ENCODE measurements at places on chromosomes 1 and 21.
A peak's percentile ranks its signal among the peaks of the same experiment; 100 is the strongest.

GRCh38 chr1:165890684-165891083 lies 63.3 kb downstream of the UCK2 start:
- no peak for DNase-seq

GRCh38 chr1:159827102-159827490 lies 423 bp downstream of the SLAMF8 start:
- DNase-seq, result no peak

GRCh38 chr21:45929449-45929848 lies 52.1 kb upstream of the COL6A1 start:
- DNase-seq, result no peak

GRCh38 chr1:43464681-43465504 lies 11.2 kb upstream of the HYI start:
- peak; percentile 47 for DNase-seq

- DNase-seq, result no peak
Observed at GRCh38 chr1:18045203-18045602, 62.4 kb upstream of the IGSF21 start.

GRCh38 chr1:63557365-63557987 lies 34.2 kb downstream of the EFCAB7 start:
- DNase-seq, result peak; percentile 35

DNA sequence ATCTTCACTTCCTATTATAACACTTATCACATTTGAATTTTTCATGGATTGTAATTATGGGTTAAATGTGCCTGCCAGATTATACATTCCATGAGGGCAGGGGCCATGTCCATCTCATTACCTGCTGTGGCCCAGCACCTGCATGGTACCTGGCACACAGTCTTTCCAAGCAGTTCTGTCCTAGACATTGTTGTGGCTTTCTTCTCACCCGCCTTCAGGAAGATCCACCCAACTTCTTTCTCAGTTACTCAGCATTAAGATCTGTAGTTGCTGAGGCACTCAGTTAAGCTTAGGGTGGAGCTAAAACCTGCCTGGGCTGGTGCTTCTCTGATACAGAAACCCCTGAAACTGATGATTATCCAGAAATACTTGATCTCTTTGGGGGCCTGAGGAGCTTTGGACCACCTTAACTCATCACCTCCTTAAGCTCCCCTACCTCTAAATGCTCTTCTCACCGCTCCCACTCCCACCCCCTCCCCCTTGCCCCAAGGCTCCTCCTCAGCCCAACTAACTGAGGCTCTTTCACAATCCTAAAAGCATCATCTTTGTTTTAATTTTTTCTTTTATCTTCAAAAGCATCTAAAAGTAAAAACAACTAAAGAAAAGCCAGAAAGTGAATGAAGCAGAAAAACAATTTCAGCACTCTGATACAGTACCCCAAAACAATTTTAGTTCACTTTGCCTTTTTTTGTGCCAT lies 190.6 kb downstream of the FGGY start:
- DNase-seq, result no peak

DNA sequence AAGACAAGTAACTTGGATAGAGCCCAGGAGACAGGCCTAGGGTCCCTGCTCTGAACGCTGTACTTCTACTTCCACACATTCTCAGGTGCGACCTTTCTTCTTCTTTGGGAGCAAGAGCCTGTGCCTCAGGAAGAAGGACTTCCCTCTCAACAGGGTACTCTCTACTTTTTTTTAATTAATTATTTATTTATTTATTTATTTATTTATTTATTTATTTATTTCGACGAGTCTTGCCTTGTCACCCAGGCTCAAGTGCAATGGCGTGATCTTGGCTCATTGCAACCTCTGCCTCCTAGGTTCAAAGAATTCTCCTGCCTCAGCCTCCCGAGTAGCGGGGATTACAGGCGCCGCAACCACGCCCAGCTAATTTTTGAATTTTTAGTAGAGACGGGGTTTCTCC lies 361.6 kb downstream of the FAM72C start:
- DNase-seq, result no peak

- no peak for DNase-seq
Observed at GRCh38 chr1:87428883-87429282, 100.2 kb downstream of the LMO4 start.

GRCh38 chr1:80214888-80215540 lies 1208.5 kb upstream of the ADGRL4 start:
- DNase-seq, result no peak

GRCh38 chr1:26583646-26584485 lies 54.3 kb downstream of the RPS6KA1 start:
- DNase-seq, result peak; percentile 65

DNA sequence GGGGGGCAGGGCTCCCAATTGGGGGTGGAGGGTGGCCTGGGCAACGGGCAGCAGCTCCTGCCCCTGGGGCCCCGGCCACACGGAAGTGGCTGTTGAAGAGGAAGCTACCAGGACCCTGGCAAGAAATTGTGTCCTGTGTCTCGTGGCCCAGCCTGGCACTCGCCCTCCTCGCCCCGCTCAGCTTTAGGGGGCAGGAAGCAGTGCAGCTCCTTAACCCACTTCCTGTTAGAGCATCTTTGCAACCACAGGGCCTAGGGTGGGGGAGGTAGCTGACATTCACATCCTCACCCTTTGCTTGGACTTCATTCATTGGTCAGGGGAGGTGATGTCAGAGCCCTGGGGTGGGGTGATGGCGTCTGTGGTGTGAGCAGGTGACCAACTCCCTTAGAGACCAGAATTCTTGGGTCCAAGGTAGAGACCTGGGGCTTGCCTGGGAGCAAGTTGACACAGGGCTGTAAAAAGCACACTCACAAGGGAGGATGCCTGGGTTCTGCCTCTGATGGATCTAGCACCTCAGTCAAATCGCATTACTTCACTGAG lies at the start of gene ARHGAP30:
Gene ARHGAP30 (minus strand): TSS at position 161 of the 540 bp plus-strand sequence. CDS start 267 bp downstream, outside the sequence.
- DNase-seq, result no peak

DNA sequence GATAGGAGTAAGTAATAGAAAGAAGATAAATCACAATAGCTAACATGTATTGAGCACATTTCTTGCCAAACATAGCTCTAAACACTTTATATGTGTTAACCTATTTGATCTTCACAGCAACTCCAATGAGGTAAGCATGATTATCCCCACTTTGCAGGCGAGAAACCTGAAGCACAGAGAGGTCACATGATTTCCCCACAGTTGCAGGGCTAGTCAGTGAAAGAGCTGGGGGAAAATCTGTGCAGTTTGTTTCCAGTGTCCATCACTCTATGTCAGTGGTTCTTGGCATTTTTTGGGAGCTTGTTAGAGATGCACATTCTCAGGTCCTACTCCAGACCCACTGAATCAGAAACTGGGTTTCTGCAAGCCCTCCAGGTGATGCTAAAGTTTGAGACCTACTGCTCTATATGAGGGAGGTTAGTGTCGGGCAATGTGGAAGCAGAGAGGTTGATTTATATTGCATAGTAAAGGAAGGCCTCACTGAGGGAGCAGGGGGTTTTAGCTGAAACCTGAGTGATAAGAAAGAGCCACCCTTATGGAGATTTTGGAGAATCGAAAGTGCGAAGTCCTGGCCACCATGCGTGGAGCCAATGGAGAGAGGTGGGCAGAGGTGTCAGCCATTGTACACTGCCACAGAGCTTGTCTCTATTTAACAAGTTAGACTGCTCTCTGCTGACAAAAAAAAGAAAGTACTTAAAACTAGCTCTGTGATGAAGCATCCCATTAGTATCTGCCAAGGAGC lies 20.9 kb downstream of the MCOLN3 start:
- no peak for DNase-seq

- peak; percentile 78 for DNase-seq
Observed at GRCh38 chr1:92291372-92291999, 7.3 kb downstream of the GLMN start.

DNA sequence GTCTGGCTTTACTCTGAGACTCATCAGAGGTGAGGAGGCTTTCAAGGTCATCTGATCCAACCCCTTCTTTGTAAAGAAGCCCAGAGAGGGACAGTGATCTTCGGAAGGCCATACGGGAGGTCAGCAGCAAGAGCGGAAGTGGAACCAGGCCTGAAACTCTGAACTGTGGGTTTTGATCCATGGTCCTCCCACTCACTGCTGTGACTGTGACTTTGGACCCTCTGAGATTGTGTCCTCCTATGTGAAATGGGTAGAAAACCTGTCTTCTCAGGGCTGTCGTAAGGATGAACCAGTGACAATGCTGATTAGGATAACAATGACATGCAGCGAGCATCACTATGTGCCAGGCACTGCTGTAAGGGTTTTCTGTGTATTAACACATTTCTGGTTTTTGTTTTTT lies 9.8 kb upstream of the DDOST start:
- no peak for DNase-seq

- DNase-seq, result no peak
Observed at GRCh38 chr1:153547560-153548551, 1.2 kb downstream of the S100A3 start.

- no peak for DNase-seq
Observed at GRCh38 chr1:56517404-56518130, 61.8 kb downstream of the PLPP3 start.

- DNase-seq, result peak; percentile 45
Observed at GRCh38 chr1:32438136-32438535, 26.7 kb upstream of the ZBTB8B start.

- no peak for DNase-seq
Observed at GRCh38 chr1:85125891-85126290, 74.9 kb downstream of the SYDE2 start.

DNA sequence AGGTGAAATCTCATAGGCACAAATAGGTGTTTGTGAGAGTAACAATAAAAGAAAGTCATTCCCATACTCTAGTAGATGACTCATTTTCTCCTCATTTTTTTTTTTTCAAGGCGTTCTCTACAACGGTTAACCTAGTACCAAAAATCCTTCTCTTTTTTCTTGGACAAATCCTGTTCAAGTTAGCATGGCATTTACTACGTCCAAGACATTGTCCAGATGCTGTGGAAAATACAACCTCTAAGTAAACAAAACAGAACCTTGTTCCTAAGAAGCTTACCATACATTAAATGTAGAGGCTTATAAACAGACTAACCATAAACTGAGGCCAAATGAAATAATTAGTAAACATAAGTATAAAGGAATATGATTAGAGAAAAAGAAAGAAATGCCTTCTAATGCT lies 76.2 kb upstream of the RGS4 start:
- DNase-seq, result peak; percentile 71

DNA sequence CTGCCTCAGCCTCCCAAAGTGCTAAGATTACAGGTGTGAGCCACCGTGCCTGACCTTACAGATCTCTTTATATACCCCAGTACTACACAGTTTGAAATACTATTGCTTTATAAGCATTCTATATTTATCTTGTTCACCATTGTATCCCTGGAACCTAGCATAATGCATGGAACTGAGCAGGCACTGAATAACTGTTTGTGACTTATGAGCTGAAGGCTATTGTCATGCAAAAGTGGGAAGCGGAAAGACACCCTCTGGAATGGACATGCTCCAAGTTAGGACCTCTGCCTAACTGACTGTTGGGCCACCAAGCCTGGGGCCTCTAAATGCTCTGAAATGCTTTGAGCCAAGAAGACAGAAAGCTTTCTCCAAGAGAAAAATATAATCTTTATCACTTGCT lies 8.1 kb downstream of the LRRC41 start:
- DNase-seq, result no peak

DNA sequence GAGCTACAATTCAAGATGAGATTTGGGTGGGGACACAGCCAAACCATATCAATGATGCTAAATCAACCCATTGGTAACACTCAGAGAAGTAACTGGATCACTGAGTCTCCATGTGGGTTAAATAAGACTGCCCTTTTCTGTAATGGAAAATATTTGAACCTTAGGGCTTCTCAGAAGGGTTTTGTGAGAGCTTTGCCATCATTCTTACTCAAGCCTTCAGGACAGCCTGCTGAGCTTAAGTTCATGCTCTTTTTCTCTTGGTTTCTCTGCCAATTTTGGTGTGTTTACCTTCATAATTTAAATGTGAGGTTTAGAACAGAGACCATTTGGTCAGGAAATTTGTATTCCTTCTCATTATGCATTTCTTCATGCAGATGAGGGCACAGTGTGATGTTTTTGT lies 74.7 kb downstream of the DISC1 start:
- DNase-seq, result no peak

GRCh38 chr1:28602536-28603439 lies 10.7 kb downstream of the RAB42 start:
- peak; percentile 71 for DNase-seq

DNA sequence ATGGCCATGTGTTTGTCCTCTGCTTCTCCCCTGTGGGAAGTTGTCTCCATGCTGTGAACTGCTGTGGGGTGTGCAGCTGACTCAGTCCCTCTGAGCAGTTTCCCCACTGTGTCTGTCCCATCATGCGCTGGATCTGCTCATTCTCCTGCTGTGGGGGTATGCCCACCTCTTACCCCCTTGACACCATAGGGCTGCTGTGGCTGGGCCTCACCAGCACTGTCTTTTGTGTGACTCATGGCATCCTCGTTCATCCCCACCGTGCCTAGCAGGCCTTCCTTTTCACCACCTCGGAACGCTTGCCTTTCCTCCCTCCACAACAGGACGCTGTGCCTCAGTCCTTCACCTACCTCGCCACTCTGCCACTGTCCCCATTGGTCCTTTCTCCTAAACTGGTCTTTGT lies 27.3 kb downstream of the VANGL2 start:
- DNase-seq, result no peak

DNA sequence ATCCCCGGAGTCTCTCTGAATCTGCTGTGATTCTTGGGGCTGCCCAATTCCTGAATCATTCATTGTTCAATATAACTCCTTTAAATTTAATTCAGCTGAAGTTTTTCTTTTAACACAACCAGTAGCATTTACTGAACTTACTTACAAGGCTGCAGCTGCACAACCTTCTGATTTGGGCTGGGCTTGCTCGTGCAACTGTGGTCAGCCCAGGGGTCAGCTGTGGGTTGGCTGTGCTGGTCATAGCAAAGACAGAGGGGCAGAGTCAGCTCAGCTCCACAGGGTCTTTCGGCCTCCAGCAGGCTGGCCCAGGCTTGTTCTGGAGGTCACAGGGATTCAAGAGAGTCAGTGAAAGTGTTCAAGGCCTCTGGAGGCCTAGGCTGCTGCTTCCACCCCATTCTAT lies 186.1 kb downstream of the MATN1 start:
- no peak for DNase-seq

DNA sequence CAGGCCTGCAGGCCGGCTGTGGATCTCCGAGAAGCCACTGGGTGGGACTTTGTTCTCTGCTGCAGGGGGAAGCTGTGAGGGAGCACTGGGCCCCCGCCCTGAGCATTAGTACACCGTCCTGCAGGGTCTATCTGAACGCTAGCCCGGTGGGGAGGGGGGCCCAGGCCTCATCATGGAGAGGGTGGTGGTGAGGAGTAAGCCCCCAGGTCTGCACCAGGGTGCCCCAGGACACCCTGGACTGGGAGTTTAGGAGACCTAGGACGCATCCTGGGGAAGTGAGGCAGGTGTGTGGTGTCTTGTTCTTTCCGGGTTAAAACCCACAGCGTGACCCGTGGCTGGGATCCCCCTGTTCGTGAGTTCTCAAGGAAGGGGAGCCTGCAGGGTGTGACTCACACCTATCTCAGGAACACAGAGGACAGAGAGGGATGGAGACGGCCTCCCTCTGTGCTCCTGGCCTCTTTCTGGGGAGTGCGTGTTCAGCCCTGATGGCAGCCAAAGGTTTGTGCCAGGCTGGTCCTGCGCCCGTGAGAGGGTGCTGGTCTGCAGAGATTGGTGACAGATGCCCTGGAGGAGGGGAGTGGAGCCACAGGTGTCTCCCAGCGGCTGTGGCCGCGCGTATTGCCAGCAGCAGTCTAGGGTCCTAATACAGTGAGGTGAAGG lies 44.8 kb downstream of the AGPAT3 start:
- no peak for DNase-seq

Data from NCI-H82 (cell line).